NAMALWA (cell line): ENCODE measurements at places on chromosomes 6 and 20.

DNA sequence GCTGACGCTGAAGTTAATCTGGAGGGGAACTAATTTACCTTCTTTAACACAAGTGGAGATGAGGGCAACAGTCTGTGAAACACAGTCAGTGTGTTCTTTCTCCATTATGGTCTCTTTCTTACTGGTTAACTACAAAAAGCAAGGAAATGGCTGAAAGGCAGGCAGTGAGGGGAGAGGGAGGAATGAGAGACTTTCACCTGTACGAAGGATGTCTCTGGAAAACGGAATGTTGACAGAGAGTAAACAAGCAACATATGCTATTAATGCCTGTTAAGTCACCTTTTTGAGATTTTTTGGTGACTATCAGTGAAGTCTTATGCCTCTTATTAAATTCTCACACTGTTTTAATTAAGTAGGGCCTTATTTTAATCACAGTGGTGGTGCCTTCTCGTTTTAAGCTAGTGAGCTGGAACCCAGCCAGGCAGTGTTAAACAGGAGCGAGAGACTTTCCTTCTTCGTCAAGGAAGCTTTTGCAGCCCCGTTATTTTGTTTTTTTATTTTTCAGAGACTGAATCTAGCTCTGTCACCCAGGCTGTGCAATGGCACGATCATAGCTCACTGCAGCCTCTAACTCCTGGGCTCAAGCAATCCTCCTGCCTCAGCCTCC lies 165.6 kb downstream of the ATXN1 start:
- DNase-seq: peak; percentile 20

GRCh38 chr6:13413900-13414555 lies 73.4 kb downstream of the GFOD1 start:
- DNase-seq: no peak

DNA sequence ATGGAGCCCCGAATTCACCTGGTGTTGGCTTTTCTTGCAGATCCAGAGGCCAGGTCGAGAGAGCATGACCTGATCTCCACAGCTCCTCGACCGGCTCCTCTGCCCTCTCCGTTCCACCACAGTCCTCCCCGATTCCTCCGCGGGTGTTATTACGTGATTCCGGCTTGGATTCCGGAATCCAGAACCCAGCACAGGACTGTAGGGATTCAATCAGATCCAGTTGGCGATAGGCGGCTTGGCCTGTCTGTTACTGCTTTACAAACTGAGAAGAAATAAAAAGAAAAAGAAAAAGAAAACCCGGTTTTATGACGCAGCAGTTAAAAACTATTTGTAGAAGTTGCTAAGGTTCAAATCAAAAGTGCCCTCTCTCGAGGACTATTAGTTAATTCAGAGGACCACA lies 222.7 kb downstream of the EYA2 start:
- DNase-seq: no peak

GRCh38 chr6:72636786-72637185 lies 14.9 kb downstream of the KCNQ5 start:
- DNase-seq: no peak

DNA sequence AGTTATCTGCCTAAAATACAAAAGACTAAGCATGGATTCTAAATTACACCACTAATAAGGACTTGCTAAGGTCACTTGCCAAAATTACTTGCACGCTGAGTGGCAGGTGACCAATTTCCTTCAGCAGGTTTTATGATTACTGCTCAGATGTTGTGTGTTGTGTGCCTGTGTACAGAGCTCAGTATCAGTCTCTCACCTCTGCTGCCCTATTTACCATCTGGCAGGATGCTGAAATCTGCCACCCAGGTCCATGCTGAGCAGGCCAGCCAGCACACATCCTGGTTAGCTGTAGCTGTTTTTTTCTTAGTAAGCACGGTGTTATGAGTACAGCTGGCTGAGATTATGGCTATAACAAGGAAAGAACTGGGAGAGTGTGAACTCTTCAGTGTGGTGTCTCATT lies 34.0 kb downstream of the ELOVL4 start:
- no peak for DNase-seq
